ENCODE measurements at places on chromosomes 6 and 20.

DNA sequence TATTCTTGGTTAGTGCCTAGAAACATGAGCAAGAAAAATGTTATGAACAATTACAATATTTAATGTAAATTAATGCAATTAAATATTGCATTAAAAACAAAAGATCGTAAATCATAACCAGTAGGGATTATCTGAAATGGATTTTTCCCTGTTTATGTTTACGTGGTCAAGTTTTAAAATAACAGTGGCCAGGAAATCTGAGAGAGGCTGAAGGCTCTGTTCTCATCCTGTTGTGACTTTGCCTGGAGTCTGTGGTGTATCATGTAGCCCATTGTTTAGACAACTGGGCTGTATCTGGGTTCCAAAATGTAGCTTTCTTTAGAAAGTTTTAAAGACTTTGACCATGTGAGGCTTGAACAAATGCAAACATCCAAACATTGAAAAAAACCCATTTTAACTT lies 2.4 kb downstream of the MYO6 start:
- DNase-seq, result no peak

DNA sequence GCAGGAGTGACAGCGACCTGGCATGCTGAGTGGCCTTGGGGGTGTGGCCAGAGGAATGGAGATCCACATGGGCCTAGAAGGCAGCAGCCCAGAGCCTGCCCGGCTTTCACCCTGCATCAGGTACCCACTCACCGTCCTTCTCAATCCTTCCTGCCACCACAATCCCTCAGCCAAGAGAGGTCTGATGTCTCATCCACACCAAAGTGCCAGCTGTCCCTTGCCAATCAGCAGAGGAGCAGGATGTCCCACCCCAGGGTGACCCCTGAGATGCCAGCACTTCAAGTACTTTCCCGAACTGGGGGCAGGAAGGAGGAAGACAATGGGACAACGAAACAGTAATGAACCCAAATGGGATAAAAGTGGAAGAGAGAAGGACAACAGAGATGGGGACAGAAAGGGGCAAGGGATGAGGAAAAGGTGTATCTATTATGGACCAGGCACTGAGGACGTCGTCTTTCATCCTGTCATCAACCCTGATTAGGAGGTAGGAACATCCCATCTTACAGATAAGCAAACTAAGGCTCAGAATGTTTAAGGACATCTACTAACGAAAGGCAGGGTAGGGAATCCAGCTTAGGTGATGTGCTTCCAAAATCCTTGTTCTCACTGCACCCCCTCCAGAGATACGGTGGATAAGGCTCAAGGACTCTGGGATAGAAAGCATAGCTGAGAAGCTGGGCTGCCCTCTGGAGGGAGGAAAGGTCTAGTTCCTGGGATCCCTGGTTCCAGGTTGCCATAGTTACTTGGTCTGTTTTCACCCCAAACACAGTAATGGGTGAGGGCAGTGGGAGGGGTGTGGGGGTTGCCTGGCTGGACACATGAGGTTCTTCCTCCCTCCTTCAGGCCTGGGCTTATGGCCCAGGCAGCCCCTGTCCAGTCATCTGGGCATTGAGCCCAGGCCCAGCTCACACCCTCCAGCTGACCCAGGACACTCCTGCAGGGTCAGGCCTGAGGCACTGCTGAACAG lies 4.5 kb upstream of the TNXB start:
- DNase-seq, result peak; percentile 18

DNA sequence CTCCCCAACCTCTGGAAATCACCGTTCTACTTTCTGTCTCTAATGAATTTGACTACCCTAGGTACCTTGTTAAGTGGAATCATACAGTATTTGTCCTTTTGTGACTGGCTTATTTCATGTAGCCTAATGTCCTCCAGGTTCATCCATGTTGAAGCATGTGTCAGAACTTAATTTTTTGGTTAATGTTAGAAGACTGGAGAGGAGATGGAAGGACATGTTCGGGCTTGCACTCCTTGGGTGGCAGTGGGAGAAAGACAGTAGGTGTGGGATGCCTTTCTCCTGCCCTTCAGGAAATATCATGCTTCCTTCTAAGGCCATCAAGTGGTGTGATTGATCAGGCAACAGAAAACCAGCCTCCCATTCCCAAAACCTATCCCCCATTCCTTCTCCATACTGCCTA lies 61.1 kb upstream of the RNF144B start:
- DNase-seq, result no peak

GRCh38 chr20:61120595-61121515 lies 131.2 kb upstream of the CDH4 start:
- DNase-seq, result peak; percentile 65

DNA sequence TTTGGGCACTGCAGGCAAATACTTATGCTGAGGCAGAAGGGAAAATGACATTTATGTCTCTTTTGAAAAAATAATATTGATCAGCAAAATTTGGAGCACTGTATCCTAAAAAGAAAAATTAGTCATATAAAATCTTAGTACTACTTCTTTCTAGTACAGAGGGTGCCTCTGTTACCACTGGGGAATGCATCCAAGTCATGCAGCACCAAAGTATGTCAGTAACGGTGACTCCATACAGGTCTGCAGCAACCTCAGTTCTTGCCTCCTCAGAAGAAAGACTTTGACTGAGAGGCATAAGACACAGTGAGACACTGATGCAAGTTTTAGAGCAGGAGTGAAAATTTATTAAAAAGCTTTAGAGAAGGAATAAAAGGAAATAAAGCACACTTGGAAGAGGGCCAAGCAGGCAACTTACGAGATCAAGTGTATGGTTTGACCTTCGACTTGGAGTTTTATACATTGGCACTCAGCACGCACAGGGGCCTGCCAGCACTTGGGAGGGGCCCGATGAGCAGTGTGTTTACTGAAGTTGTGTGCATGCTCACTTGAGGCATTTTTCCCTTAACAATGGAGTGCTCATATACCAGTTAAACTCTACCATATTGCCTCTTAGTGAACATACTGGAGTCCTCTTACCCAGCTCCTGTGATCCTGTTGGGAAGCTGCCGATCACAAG lies 1244.8 kb downstream of the EPHA7 start:
- DNase-seq, result no peak

DNA sequence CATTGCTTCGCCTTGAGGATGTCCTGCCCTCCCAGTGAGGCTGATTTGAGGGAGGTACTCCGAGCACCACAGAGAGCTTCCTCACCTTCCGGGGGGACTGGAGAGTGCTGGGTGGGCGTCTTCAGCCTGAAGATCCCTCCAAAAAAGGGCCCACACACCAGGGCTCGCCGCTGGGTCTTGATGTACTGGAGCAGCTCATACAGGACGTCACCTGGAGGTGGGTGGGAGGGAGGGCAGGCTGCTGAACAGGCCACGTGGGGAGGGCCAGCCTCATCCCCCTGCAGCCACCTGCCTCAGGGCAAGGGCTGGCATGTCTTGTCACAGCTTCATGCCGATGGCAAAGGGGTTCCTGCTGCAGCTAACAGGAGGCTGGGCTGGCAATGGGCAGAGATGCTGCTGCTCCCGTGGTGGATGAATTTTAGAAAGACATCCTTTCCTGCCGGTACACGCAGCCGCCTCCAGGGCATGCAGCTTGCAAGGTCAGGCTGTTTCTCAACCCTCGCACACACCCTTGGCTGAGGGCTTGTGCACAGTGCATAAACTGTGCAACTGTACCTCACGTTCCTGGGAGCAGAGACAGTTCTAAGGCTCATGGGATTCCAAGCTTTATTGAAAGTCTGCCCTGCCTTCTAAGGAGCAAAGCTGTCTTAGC lies 14.0 kb downstream of the ETV7 start:
- DNase-seq, result no peak

GRCh38 chr6:154471609-154472362 lies 38.7 kb downstream of the CNKSR3 start:
- no peak for DNase-seq

GRCh38 chr6:71420095-71420692 lies 131.6 kb downstream of the OGFRL1 start:
- peak; percentile 1 for DNase-seq

DNA sequence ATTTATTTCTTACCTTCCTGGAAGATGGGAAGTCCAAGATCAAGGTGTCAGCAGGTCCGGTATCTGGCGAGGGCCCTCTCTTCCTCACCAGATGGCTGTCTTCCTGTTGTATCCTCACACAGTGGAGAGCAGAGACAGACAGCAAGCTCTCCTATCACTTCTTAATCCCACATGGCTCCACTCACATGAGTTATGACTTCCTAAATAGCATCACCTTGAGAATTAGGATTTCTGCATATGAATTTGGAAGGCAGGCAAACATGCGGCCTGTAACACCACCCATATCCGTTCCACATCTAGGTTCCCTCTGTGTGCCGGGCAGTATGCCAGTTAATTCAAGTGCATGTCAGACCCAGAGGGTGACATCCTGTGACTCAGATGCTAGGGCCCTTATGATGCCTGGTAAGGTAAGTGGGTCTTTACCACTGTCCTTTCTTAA lies 2.1 kb downstream of the RAET1E start:
- DNase-seq, result no peak

GRCh38 chr6:28384143-28384533 lies 15.4 kb downstream of the ZSCAN12 start:
- DNase-seq, result no peak

DNA sequence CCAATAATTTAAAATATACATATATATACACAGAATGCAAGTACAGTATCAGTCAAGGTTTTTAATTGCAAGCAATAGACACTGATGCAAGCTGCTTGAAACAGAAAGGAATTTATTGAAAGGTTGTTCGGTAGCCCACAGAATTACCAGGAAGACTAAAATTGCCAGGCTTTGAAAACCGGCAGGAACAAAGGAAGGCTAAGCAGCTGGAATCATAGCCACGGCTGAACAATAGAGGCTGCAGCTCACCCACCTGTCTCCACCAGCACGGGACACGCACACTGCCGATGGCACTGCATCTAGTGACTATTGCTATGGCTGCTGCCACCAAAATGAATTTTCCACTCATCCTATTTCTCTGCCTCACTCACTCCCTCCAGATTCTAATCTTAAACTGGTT lies 22.0 kb upstream of the L3MBTL3 start:
- DNase-seq, result no peak

DNA sequence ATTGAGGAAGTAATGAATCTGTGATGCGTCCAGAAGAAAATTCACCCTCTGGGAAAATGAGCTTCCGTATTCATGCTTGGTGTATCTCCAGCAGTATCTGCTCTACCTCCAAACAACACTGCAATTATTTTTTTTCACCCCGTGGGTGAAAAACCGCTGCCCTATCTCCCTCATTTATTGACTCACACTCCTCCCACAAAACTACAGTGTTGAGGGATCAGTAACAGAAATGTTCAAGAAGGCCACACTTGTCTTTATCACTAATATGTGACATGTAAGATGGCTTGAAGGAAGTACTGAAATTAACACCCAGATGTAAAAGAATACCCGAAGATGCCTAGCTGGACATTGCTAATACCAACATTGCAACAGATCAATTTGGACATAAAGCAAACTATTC lies 4.9 kb upstream of the TBX18 start:
- no peak for DNase-seq

- DNase-seq, result no peak
Measured at GRCh38 chr20:36998652-36999051, 47.1 kb upstream of the SAMHD1 start.
